Non-pigmented ciliary epithelial cell (primary cell): ENCODE measurements at places on chromosomes 1 and 21.

- DNase-seq: no peak
These were observed 319.8 kb upstream of the C1orf174 start for GRCh38 chr1:4219826-4220225.

- no peak for DNase-seq
These were observed 80.8 kb downstream of the PIK3CD start for GRCh38 chr1:9732123-9732971.

DNA sequence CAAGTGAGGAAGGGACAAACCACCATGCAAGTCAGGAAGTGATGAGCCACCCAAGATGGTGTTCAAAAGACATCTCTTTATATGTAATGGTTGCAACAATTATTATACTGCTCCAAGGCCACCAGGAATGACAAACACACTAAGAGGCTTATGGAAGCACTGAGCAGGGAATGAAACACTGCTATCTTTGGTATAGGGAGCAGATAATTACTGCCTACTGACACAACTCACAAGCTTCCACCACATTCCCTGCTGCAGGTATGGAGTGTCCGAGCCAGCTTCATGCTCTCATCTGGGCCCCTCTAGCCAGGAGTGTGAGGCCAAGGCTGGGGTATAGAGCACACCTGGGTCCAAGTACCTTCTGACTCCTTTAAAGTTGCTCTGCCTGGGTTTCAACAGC, 371.4 kb downstream of the HHAT start:
- no peak for DNase-seq

DNA sequence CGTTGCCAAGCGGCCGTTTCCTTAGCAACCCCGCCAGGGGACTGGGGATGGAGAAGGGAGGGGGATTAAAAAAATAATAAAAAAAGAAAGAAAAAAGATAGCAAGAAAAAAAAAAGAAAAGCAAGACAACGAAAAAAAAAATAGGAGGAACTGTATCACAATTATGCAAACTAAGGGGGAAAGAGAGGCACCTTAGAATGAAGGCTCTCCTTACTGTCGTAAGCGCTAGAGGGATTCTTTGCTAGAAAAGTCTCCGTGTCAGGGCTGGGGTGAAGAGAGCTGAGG, 625 bp upstream of the NEGR1 start:
- DNase-seq: no peak

GRCh38 chr1:192088496-192088895, 69.8 kb upstream of the RGS18 start:
- DNase-seq: no peak

GRCh38 chr1:70896224-70896623, 151.4 kb downstream of the PTGER3 start:
- no peak for DNase-seq

DNA sequence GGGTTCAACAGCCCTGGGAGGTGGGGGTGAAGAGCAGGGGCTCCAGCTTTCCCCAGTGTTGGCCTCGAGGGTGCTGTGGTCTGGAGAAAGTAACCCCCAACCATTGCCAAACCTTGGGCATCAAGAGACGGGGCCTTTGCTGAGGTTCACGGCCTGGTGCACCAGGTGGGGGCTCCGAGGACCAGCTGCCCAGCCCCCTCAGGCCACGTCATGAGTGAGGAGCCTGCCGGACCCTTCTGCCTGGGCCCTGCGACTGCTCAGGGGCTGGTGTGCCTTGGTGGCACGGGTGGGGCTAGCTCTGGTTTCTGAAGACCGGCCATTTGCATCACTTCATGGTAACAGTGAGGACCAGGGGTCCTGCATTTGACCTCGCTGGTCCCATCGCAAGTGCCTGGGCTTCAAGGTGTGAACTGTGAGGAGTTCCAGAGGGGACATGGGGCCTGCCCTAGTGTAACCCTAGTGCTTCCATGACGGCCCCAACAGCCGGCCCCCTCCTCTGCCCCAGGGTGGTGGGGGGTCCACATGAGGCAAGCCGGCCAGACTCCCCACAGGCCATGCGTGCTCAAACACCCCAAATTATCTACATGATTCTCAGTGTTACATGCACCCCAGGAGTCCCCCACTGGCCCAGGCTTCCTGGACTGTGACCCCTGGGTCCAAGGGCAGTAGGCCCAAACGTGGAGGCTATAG, 13.5 kb downstream of the MORN1 start:
- DNase-seq: no peak

DNA sequence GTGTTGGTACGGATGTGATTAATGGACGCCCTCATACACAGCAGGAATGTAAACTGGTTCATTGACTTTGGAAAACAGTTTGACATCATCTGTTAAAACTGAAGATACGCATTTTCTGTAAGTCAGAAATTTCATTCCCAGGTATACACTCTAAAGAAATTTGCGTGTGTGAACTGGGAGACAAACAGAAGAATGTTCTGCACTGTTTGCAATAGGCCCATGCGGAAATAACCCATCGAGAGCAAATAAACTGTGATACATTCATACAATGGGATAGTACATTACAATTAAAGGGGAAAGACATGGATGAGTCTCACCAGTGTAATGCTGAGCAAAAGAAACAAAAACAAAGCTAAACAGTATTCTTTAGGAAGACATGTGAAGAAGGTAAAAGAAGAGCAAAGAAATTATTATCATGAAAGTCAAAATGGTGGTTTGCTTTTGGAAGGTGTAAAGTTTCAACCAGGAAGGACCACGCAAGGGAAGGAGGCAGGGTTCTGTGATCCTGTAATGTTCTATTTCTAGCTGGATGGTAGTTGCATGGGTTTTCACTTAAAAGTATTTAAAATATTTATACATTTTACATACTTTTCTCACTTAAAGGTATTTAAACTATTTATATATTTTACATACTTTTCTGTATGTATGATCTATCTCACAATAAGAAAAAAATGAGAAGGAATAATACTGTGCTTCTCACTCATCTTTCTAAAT, 30.3 kb downstream of the INTS7 start:
- DNase-seq: no peak

- DNase-seq: no peak
These were observed 154.4 kb downstream of the NR5A2 start for GRCh38 chr1:200181861-200182260.

DNA sequence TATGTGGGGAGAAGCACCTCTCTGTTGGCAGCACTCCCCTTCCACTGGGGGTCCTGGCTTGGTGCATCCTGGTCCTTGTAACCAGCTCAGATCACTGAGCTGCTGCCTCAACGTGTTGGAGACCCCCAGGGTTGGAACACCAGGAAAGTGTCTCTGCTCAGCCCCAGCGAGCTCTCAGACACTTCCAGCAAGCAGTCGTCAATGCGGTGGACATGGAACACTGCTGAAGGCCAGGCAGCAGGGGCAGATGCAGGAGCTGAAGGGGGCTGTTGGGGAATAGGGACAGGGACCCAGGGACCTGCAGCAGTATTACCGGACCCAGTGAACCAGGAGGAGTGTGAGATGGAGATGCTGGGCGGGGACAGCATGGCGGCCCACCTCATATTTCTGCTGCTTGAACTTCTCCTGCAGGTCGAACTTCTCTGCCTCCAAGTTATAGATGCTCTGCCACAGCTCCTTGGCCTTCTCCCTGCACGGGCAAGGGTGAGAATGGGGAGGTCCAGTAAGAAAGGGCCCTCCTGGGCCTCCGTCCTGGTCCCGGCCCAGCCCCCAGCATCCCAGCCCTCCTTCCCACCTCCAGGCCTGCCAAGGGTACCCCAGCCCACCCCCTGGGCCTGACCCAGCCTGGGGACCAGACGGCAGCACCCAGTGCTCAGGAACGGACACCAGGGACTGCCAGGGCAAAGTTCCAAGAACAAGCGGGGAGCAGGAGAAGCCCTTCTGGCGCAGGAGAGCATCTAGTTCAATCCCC, 16.4 kb downstream of the TNNT2 start:
- DNase-seq: no peak

DNA sequence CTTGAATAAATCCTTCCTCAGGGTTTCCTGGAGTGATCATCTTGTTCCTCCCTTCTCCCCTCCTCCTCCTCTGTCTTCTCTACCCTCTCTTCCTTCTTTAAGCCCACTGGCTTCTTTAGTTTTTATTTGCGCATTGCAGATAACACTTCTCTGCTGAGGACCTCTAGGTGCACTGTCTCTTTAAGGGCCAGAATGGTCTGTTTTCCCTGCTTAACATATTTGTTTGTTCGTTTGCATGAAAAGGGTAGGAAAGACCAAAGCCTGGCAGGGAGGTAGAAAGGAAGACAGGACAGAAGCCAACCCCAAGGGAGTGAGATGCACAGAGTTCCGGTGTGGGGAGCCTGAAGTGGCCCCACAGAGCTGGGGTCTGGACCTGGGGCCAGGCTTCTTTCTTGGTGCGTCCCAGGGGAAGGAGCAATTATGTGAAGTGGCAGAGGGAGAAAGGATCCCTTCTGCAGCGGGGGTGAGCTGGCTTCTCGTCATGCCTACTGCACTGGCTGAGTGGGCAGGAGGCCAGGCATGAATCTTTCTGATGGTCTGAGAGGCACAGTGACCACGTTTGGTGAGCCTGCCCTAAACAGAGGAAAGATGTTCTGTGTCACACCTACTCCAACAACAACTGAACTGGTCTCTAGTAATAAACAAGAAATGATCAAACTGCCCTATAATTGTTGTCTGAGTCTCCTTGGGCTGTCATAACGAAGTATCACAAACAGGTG, 232.7 kb downstream of the KCNJ6 start:
- no peak for DNase-seq

DNA sequence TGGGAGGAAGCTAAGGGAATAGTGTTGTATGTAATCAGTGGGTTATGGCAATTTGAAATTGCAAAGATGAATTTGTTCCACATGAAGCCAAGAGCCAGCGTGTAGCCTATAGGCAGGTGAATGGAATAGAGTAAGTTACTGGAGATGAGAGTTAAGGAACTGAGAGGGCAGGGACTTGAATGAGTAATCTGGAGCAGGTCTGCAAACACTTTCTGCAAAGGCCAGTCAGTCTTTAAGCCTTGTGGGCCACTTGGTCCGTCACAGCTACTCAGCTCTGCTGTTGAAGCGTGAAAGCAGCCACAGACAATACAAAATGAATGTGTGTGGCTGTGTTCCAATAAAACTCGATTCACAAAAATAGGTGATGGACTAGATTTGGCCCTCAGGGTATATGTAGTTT, 29.2 kb downstream of the SZT2 start:
- DNase-seq: no peak

DNA sequence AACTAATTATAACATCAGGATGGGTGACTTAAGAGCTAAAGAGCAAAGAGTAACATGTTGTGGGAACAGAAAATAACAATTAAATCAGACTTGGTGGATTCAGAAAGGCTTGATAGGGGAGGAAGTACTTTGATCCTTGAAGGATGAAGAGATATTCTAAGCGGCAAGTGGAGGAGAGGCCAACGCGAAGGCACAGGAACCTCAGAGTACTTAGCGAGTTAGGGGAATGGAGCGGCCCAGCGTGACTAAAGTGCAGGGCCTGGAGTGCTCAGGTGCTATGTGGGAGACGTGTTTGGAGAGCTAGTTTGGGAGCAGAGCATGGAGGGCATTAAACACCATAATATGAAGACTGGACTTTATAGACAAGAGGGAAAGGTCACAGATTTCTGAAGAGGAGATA, 64.3 kb downstream of the ADCY10 start:
- no peak for DNase-seq

- peak; percentile 42 for DNase-seq
These were observed 186.0 kb downstream of the LEPR start for GRCh38 chr1:65606426-65606825.

GRCh38 chr1:3465935-3466321, 11.5 kb downstream of the ARHGEF16 start:
- no peak for DNase-seq

DNA sequence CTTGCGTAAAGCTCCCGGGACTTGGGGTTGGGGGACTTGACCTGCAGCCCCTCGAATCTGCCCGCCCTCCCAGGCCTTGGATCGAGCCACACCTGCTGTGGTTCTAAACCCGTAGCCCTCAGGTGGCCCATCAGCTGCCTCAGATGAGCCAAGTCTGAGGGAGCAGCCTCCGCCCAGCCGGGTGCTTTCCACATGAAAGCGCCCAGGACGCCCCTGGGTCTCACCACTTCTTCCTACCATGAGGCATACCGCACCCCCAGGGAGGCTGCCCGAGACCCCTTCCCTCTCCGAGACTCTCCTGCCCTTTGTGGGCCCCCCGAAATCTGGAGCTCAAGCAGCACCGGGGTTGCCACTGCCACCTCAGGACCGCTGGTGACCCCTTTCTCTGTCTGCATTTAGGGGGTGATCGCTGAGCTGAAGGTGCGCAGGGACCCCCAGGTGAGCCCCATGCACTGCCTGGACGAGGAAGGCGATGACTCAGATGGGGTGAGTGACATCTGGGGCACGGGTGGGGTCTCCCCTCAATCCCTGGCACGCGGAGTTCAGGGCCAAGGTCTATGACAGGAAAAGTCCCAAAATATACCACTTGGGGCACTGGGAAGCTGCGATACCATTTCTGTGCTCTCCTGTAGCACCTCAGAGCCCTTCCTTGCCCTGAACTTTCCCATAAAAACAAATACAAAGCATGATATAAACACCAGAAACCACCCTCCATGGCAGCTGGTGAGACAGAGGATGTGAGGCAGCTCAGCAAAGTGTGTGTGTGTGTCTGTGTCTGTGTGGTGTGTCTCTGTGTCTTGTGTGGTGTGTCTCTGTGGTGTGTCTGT, 68.5 kb downstream of the SLC19A1 start:
- no peak for DNase-seq

GRCh38 chr21:32829504-32829903, 57.9 kb upstream of the PAXBP1 start:
- DNase-seq: no peak

DNA sequence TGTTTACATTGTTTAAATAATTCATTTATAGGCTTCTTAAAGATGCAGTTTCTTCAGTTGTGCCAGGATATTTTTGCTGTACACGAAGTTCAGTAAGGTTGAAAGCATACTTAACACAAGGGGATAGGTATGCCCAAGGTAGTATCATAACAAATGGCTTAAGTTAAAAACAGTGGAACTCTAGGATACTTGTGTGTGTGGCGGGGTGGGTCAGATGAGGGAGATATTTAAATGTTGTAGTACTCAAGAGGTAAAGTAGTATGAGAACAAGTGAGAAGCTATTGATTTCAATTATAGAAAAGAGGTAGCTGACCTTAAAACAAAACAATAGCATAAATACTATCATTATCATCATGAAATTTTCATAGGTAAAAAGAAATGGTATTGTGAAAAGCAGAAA, 6.2 kb downstream of the LRRC7 start:
- no peak for DNase-seq

DNA sequence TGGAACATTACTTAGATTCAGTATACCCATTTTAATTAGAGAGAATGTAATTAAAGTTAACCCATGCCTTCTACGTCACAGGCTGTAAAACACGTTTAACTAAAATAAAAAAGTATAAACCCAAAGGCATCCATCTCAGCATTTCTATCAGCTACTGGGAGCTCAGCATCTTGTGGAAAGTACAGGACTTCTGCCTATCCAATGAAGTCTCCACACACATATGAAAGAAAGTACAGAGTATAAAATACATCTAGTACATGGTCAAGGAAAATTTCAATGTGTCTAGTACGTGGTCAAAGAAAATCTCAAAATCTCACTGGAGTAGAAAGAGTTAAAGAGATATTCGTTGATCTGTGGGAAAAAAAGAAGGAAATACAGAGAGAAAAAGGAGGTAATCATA, 141.4 kb upstream of the ZNHIT6 start:
- DNase-seq: no peak

- DNase-seq: no peak
These were observed 251.4 kb downstream of the MATN1 start for GRCh38 chr1:30472009-30472408.

- DNase-seq: no peak
These were observed 24.7 kb upstream of the MYCL start for GRCh38 chr1:39926343-39926793.

GRCh38 chr1:32275424-32275823, 16.5 kb upstream of the HDAC1 start:
- no peak for DNase-seq

- DNase-seq: no peak
These were observed 4.8 kb upstream of the IFNLR1 start for GRCh38 chr1:24191860-24192259.
